ENCODE measurements at places on chromosomes 1 and 21.

DNA sequence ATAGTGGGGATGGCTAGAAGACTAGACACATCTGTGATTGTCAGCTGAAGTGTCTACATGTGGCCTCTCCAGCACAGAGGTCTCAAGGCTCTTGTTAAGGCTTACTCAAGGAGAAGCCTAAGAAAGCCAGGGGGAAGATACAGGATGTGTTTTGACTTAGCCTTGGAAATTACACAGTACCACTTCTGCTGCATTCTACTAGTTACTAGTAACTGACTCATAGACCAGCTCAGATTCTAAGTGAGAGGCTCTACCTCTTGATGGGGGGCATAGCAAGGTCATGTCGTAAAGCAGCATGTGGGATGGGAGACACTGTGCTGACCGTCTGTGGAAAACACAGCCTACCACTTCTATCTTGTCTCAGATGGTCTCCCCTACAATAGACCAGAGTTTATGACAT is 99.5 kb downstream of the UBE2U start:
- no peak for DNase-seq

- no peak for DNase-seq
Measured at GRCh38 chr1:110626889-110627288, 20.7 kb upstream of the KCNA2 start.

DNA sequence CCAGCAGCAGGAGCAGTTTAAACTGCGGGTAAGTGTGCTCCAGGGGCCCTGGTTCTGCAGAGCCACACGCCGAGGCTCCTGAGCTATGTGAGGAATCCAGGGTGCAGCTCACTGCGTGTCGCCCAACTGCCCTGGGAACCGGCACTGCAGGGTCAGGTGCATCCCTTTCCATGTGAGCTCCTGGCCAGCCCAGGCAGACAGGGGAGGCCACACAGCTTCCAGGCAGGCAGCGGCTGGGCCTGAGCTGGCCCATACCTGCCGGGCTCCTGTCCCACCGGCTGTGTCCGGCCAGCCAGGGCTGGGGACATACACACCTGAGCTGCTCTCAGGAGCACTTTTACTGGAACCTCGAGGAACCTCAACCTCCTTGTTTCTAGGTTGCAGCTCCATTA is 18.6 kb upstream of the COL18A1 start:
- no peak for DNase-seq

GRCh38 chr1:84360316-84360715 is 38.0 kb upstream of the DNASE2B start:
- DNase-seq: no peak

DNA sequence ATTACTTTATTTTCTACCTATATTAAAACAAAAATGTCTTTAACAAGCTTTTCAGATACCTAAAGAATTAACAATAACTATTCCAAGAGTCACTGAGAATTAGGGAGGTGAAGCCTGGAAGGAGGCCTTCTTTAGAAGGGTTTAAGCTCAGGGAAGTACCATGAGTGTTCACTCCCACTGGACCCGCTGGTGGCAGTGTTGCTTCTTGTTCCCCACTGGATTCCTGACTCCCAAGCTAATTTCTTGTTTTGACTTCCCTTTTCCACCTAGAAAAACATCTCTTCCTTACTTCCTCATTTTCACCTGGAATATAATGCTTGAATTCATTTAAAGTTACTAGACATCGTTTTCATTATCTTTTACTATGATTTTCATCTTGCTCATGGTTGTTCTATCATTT is 264.2 kb downstream of the HMCN1 start:
- DNase-seq: no peak

- DNase-seq: no peak
Measured at GRCh38 chr1:89472886-89473417, 51.7 kb upstream of the LRRC8B start.

- DNase-seq: no peak
Measured at GRCh38 chr1:84353695-84354094, 44.6 kb upstream of the DNASE2B start.

- no peak for DNase-seq
Measured at GRCh38 chr1:173043253-173043652, 7.5 kb downstream of the TNFSF18 start.

DNA sequence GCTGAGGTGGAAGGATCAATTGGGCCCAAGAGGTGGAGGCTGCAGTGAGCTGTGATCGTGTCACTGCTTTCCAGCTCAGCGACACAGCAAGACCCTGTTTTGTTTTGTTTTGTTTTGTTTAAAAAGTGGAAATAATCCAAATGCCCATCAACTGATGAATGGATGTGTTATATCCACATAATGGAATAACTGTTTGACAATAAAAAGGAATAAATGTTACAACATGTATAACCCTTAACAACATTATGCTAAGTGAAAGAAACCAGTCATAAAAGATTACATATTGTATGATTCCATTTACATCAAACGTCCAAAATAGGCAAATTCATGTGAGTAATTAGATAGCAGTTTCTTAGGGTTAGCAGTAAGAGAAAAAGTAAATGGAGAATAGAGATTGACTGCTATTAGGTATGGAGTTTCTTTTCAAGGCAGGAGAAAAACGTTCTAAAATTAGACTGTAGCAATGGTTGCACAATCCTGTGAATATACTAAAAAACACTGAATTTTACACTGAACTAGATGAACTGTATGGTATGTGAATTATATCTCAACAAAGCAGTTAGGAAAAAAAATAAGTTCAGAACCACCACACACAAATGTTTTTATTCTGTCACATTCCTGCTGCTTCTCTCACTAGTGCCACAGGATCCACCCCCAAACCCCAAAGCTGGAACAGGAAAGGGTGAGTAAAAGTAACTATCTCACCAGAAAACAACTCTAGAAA is 15.7 kb downstream of the FOXJ3 start:
- no peak for DNase-seq

DNA sequence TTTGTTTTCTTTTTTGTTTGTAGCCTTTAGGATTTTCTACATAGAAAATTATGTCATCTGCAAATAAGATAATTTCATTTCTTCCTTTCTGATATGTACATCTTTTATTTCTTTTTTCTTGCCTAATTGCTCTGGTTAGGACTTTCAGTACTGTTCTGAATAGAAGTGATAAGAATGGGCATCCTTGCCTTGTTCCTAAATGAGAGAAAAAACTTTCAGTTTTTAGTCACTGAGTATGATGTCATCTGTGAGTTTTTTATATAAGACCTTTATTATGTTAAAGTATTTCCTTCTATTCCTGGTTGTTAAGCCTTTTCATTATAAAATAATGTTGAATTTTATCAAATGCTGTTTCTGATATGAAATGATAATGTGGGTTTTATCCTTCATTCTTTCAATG is 76.0 kb upstream of the SLC35F3 start:
- no peak for DNase-seq

GRCh38 chr1:227451954-227452353 is 111.4 kb upstream of the ZNF678 start:
- DNase-seq: no peak

GRCh38 chr1:69991644-69992043 is 213.7 kb downstream of the LRRC40 start:
- no peak for DNase-seq

- DNase-seq: no peak
Measured at GRCh38 chr1:161379071-161379470, 11.4 kb upstream of the CFAP126 start.

DNA sequence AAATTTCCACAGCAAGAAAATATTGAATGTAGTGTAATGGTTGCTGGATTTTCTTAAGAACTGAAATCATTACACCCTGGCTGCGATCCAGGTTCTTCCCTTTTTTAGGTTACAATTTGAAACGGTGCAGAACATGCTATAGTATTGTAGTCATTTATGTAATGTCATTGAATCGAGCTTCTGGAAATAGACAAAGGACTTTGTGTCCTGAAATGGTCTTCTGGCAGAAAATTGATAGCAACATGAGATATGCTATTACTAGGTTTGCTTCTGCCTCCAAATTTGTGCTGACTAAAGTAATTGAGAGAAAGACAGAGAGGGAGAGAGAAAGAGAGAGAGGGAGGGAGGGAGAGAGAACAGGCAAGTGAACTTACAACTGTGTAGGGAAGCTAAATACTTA is 146.2 kb upstream of the NFIA start:
- no peak for DNase-seq

- no peak for DNase-seq
Measured at GRCh38 chr1:62425041-62425440, 11.8 kb upstream of the USP1 start.

DNA sequence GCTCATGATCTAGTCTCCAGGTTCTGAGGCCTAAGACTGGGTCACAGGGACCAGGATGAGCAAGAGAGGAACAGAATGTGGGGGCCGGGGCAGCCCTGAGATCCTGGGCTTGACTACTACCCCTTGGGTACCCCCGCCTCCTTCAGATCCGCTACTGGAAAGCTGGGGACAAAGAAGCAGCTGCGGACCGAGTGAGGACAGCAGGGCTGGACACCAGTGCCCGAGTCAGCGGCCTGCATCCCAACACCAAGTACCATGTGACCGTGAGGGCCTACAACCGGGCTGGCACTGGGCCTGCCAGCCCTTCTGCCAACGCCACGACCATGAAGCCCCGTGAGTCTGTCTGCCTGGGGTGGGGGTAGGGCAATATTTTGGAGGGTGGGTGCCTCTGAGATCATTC is 12.5 kb downstream of the TMEM81 start:
- no peak for DNase-seq

DNA sequence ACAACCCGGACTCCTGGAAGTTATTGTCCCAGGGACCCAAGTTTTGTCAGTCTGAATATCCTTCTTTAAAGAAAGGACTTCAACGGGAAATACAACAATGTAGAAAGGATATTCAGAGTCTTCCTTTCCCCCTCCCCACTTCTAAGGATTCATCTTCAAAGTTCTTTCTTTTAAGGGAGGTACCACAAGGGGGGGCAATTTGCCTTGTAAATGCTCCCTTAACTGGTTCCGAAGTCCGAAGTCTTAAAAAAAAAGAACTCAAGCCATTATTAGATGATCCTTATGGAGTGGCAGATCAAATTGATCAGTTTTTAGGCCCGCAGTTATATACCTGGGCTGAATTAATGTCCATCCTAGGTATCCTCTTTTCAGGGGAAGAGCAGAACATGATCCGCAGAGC is 47.0 kb downstream of the SERINC2 start:
- DNase-seq: no peak

- no peak for DNase-seq
Measured at GRCh38 chr1:223328566-223328965, 35.4 kb downstream of the SUSD4 start.

DNA sequence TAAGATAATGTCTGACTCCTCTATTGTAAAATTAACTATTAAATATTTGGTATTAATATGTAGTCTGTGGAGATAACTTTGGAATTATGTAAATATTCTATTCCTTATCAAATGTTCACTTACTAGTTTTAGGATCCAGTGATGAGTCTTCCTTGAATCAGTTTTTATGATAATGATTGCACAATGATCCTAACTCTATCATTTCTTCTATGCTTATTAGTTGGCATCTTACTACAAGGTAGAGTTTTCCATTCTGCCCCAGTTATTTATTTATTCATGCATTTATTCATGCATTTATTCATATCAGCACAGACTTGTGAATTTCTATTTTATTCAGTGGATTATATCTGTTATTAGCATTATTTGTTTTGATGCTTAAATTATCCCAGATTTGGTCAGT is 7.4 kb upstream of the MGST3 start:
- no peak for DNase-seq

DNA sequence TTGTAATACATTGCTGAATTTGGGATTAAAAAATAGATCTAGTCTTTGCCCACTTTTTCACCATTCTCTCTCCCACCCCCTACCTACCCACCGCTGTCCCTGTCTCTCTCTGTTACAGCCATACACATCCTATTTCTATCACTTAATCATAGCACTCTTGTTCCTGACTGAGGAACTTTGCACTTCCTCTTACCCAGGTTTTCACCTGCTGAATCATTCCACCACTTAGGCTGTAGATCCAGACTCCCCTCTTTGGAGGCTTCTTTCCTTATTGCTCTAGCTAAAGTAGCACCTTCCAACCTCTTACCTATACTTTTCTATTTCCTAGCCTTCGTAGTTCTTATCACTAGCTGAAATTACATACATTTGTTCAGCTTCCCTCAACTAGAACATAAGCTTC is 59.6 kb downstream of the ATP6V1G3 start:
- DNase-seq: no peak

GRCh38 chr1:147651466-147651865 is 18.9 kb downstream of the ACP6 start:
- DNase-seq: no peak

GRCh38 chr1:110876748-110877341 is 3.9 kb downstream of the CD53 start:
- no peak for DNase-seq

DNA sequence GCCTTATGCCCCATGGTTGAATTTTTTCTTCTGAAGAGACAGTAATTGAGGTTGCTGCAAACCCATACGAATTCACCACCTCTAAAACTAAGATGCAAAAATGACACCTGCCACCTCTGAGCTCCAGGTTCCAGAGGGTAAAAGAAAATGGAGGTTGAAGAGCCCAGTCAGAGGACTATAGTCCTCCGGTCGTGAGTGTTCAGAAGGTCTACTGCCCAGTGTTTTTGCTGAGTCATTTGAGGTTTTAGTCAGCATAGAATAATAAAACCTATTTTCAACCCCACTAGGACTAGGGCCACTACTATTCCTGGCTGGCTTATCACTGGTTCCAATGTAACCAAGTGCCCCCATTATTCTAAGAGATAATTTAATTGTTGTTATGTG is 12.9 kb upstream of the SLAMF7 start:
- no peak for DNase-seq

GRCh38 chr1:229249854-229250644 is 20.9 kb upstream of the RAB4A start:
- DNase-seq: no peak

DNA sequence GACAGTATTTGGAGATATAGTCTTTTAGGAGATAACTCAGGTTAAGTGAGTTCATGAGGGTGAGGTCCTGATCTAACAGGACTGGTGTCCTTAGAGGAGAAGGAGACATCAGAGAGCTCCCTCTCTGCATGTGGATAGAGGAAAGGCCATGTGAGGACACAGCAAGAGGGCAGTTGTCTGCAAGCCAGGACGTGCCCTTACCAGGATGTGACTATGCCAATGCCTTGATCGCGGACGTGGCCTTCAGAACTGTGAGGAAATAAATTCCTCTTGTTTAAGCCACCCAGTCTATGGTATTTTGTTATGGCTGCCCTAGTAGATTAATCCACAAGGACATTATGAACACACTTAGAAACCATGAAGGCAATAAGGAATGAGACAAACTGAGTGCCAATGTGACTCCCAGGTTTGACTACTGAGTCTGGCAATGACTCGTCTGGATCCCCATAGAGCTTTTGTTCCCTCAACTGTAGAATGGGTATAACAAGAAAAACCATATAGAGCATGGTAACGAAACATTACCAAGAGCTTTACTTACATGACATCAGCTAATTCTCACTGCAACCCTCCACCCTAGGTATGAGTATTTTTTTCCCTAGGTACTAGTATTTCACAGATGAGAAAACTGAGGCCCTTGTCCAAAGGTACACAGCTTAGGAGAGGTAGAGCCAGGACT is 6.5 kb downstream of the URB1 start:
- no peak for DNase-seq

GRCh38 chr21:32372755-32373154 is 20.1 kb downstream of the URB1 start:
- no peak for DNase-seq

GRCh38 chr21:26732432-26733221 is 112.6 kb downstream of the ADAMTS1 start:
- DNase-seq: no peak

- no peak for DNase-seq
Measured at GRCh38 chr1:33143176-33143575, 38.7 kb downstream of the TRIM62 start.

Measured in stimulated activated CD8-positive, alpha-beta memory T cell treated with anti-CD3 and anti-CD28 coated beads, Interleukin-15, amount 100 ng/mL, for 4 hours (primary cell).